ENCODE measurements at places on chromosomes 5 and 9.

- no peak for DNase-seq
Observed at GRCh38 chr5:156528673-156529072, 201.7 kb downstream of the SGCD start.

GRCh38 chr9:105385381-105385985, 62.4 kb upstream of the FSD1L start:
- DNase-seq, result no peak

DNA sequence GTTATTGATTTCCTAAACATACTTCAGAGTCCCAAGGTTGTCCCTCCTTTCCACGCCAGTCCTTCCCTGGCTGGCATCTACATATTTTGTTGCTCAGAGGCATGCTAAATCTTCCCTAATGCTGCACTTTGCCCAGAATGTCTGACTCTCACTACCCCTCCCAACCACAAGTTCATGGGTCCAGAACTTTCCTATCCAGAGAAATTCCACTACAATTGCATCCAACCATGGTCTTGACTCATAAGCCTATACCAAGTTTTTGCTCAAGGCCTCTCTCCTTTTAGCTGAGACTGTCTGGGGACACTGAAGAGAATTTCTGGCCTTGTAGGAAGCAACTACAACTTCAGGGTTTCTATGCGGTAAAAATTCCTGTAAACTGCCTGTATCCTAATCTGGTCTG, 206.3 kb downstream of the BNC2 start:
- DNase-seq, result no peak

- DNase-seq, result no peak
Observed at GRCh38 chr9:19840953-19841352, 52.1 kb upstream of the SLC24A2 start.

GRCh38 chr9:136345281-136346156, 18.0 kb downstream of the DNLZ start:
- DNase-seq, result peak; percentile 82

GRCh38 chr9:16771356-16771755, 99.1 kb downstream of the BNC2 start:
- no peak for DNase-seq

- DNase-seq, result no peak
Observed at GRCh38 chr5:42718591-42718990, 38.0 kb upstream of the CCDC152 start.

GRCh38 chr5:111016801-111017200, 54.7 kb upstream of the TSLP start:
- no peak for DNase-seq

GRCh38 chr5:139565411-139566305, 4.5 kb downstream of the UBE2D2 start:
- DNase-seq, result no peak

- DNase-seq, result no peak
Observed at GRCh38 chr5:78416677-78417425, 56.4 kb downstream of the SCAMP1 start.

GRCh38 chr5:13987843-13988464, 43.5 kb upstream of the DNAH5 start:
- DNase-seq, result no peak

DNA sequence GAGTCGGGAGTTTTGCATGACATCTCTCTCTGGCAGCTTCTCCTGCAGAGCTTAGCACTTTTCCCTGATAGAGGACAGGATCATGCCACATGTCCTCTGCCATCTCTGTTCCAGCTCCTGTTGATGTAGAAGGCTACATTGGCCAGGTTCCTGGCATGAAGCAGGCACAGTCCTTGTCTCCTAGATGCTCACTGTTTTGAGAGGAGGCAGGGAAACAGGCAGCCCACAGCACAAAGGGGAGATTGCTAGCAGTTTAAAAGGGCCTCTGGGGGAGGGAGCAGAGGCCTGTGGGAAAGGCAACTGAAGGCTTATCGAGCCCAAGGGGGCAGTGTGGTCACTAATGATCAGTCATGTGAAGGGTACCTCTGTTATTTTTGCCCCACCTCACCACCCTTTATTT, 10.7 kb downstream of the ARHGAP26 start:
- no peak for DNase-seq

- no peak for DNase-seq
Observed at GRCh38 chr9:109861499-109861898, 81.5 kb downstream of the PALM2AKAP2 start.

DNA sequence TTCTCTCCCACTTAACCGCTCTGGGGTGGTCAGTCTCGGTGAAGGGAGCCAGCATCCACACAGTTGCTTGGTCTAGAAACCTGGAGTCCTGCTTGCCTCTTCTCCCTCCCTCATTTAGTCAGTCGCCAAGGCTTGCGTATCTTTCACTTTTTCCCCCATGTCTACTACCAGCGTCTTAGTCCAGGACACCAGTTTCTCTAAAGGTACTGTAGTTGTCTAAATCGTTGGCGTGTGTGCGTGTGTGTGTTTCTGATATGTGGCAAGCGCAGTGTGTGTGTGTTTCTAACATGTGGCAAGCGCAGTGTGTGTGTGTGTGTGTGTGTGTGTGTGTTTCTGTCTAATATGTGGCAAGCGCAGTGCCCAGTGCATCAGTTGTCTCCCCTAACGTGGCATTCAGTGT, 641 bp downstream of the ATP6V1G1 start:
- no peak for DNase-seq

- no peak for DNase-seq
Observed at GRCh38 chr5:32100691-32101302, 73.3 kb downstream of the GOLPH3 start.

- no peak for DNase-seq
Observed at GRCh38 chr9:114785866-114786650, 19.8 kb downstream of the TNFSF15 start.

DNA sequence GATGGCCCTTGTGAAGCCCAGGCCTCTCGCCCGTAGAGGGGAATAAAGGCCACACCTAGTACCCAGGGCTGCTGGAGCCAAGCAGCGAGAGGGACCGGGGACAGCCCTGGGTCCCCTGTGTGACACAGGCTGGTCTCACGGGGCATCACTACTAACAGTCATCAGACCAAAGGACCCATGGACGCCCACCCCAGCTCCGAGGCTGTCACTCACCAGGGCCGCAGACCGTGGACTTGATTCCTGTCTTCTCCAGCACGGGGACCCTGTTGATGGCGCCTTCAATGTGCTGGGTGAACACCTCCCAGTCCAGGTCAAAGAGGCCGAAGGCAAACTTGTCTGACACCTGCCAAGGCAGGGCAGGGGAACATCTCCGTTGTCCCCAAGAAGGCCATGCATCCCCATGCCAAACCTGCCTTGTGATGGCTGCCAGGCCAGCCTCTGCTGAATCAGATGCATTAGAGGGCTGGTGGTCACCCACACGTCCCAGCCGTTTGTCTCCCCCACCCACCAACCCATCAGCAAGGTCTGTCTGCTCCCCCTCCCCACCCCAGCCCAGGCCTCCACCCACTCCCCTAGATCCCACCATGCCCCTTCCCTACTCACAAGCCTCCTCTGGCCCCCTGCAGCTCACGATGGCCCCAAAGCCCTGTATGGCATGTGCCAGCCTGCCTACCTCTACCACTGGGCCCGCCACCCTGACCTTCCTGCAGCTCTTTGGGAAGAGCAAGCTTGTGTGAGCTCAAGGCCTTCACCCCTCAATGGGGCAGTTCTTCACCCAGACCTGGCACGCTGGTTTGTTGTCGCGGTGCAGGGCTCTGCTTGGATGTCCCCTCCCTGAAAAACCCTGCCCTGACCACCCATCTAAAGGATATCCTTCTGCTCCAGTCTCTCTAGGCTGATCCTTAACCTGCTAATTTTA, 20.8 kb downstream of the SARDH start:
- DNase-seq, result no peak

DNA sequence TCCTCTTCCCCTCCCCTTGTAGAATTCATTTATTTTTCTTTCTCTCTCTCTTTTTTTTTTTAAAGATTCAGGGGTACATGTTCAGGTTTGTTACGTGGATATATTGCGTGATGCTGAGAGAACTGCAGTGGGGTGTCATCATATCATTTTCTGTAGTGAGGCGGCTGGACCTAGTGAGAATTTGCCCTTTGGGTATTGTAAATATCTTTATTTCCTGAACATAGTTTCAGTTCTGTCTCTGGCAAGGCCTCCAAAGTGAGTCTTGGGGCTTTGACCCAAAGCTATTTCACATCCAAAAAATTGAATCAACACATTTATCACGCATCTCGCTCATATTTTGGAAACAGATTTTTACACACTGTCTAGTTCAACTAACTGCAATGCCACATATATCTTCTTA, 25.4 kb upstream of the MYOT start:
- DNase-seq, result no peak

DNA sequence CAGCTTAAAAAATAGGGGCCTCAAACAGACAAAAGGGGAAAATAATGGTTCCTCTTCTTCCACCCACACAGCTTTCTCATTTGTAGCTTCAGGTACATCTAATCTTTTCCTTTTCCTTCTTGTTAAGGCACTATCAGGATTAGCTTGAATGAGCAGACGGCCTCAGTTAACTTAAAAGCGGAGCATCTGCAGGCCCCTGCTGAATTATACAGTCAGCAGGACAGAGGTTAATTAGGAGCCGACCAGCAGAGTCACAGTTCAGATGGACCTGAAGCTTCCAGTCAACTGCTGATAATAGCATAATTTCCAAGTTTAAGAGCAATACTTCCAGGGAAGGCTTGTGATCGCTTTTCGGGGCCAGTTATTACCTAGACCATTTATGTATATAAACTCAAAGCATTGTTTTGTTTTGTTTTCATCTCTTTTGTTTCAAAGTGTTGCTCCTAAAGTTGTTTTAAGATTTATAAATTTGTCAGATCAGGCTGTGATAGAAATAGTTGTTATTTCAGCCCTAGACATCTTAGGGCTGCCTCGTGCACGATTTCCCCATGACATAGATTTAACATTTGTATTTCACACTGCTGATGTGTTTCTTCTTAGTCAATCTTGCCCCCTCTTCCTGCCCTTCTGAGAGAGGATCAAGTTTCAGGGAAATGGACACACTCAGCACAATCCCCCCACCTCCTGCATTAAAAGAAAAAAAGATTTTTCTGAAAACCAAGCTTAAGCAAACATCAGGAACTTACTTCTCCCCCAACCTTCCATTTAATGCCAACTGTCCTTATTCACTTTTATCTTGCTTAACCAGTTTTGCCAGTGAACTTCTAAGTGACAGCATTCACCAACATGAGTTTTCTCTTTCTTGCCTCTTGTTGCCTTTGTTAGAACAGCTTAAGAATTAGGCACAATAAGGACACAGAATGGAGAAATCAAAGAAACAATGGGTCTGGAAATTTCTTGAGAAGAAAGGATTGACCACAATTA, 449.8 kb downstream of the ARHGEF28 start:
- DNase-seq, result no peak

- no peak for DNase-seq
Observed at GRCh38 chr9:19484699-19485098, 75.9 kb downstream of the ACER2 start.

DNA sequence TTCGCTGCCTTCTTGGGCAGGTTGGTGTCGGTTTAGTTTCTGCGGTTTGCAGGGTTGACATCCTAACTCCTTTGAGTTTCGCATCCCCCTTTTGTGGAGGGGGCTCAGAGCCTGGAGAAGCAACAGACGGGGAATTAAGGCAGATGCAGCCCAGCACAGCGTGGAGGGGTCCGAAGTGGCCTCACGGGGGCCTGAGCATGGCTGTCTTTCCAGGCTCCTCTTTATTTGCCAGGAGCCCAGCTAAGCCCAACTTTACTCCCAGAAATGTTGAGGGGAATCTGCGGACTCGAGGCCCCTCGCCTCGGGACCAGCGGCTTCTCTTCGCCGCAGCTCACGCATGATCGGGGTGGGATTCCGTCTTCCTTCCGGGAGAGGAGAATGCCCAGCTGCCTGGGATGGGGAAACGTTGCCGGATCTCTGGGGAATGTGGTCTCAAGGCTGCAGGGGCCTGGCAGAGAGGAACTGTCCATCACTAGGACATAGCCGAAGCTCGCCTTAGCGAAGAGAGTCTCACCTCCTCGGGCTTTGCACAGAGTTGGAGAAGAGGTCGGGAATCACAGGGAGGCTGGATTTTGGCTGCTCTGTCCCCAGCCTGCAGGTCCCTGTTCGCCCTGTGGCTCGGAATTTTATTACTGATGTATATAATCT, 1.3 kb downstream of the RAI14 start:
- DNase-seq, result no peak

DNA sequence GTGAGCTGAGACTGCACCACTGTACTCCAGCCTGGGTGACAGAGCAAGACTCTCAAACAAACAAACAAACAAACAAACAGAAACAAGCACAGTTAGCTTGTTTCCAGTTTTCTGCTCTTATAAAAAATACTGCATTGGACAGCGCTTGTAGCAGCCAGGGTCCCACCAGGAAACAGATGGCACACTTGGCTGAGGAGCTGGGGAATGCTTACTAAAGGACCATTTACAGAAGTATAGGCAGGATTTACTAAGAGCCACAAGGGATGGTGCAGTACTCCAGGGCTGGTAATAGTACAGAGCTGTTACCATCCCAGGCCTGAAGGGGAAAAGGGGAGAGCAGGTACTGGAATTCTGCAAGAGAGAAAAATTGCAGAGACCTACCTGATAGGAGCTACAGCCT, 5.2 kb upstream of the ANKS6 start:
- no peak for DNase-seq

DNA sequence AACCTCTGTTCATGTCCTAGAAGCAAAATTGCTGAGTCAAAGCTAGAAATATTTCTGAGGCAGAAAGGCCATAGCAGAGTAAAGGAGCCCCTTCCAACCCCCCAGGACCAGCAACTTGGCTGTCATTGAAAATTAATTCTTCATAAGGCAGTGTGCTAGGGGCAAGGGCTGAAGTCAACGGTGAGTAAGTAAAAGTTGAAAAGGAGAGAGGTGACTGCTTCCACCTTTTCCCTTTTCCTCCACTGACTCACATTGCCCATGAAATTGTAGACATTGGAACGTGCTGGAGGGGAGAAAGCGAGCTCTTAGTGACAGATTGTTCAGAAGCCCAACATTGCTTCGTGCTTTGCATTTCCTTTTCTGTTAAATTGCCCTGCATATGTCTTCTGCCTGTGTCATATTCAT, 19.1 kb downstream of the GLRA1 start:
- DNase-seq, result no peak

Data from anterior cingulate cortex (tissue), 58 donors.